ENCODE measurements at places on chromosomes 11 and 22.

DNA sequence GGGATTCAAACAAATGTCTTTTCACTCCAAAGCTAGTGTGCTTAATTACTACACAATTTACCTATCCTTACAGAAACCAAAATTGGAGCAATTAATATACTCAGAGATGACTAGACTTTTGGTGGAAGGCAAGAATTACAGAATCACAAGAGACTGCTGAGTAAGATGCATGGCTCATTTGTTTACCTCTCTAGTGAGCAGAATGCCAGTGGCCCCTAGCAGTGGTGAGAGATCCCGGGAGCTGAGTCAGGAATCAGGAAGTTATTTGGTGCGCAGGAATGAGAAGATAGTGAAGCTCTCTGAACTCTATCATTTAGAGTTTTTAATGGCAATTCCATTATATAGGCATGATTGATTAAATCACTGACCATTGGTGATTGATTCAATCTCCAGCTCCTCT lies 188.9 kb upstream of the SESN3 start:
- no peak for DNase-seq

GRCh38 chr11:122917311-122917710 lies 34.8 kb downstream of the JHY start:
- no peak for DNase-seq

DNA sequence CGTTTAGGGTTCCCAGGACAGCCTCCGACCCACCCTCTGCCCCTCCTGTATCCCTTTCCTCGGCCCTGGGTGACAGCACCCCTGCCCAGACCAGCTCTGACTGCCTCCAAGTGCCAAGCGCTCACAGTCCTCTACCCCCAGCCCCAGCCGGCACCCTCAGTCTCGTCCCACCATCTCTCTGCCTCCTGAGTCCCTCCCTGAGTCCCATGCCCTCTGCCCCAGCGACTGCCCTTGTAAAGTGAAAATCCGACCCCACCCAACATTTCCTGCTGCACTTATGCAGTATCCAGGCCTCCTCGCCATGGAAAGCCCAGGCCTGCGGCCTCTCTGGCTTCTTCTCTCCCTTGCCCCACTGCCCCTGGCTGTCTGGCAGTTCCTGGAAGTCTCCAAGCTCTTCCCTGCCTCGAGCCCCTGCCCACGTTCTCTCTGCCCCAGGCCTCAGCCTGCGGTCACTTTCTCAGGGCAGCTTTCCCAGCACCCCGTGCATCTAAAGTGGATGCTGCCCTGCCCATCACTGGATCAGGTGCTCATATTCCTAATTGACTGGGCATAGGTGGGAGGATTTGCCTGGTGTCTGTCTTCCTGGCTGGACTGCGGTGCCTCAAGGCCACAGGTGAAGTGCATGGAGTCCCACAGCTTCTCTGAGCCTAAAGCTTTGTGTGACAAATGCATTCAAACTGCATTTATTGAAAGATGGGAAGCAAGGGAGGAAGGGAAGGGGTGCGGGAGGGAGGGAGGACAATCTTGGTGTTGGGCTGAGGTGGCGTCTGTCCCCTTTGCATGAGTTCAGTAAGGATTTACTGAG lies 17.7 kb upstream of the IL2RB start:
- DNase-seq, result no peak

DNA sequence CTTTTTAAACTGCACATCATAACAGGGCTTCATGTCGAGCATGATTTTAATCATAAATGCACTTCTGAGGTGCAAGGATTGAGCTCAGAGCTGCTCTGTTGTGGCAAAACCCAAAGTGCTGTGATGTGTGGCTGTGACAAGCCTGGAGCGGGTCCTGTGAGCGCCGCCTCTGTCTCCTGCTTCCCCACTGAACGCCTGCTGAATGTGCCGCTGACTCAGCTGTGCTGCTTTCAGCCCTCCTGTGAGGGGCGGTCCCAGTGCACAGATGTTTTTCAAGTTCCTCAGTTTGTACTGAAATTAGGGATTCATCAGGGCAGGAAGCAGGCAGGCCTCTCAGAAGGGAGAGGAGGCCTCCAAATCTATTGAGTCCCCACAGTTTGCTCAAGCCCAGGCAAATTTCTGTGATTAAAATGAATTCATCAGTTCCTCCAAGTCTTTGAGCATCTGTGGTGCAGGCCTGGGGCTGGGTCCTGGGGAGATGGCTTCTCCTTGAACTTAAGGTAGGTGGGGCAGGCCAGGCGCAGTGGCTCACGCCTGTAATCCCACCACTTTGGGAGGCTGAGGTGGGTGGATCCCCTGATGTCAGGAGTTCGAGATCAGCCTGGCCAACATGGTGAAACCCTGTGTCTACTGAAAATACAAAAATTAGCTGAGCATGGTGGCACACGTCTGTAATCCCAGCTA lies 3.0 kb upstream of the GTSE1 start:
- DNase-seq, result no peak

GRCh38 chr11:28242596-28242995 lies 134.4 kb downstream of the METTL15 start:
- no peak for DNase-seq

DNA sequence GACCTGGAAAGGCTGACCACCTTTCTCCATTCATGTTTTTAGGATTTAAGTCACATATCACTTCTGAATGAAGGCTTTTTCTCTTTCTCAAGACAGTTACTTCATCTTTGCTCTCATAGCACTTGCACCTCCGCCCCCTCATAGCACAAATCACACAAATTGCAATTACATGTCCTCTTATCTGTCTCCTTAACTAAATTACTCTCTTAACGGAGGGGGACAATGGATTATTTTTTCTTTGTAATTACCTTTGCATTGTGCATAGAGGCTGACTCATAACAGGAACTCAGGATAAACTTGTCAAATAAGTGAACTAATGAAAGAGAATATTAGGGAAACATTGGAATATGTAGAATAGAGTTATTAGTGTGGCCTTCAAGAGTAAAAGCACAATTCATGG lies 94.7 kb downstream of the MUC15 start:
- no peak for DNase-seq

DNA sequence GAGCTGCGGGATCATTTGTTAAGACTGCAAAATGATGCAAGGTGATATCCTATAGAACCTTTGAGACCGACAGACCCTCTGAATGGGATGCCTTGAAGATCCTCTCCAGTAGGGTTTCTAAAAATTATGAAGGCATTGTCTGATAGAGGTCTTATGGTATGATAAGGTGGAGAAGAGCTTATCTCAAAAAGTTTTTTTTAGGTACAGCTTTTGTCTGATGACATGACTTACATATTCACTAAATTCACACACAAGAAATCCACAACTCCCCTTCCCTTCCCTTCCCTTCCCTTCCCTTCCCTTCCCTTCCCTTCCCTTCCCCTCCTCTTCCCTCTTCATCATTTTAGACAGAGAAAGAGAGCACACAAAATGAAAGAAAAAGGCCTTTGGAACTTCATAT lies 118.4 kb upstream of the CTSC start:
- DNase-seq, result no peak

- no peak for DNase-seq
These were observed 82.1 kb downstream of the CSTPP1 start for GRCh38 chr11:47018637-47019036.

GRCh38 chr11:57427727-57428082 lies 784 bp upstream of the SLC43A3 start:
- DNase-seq, result no peak

DNA sequence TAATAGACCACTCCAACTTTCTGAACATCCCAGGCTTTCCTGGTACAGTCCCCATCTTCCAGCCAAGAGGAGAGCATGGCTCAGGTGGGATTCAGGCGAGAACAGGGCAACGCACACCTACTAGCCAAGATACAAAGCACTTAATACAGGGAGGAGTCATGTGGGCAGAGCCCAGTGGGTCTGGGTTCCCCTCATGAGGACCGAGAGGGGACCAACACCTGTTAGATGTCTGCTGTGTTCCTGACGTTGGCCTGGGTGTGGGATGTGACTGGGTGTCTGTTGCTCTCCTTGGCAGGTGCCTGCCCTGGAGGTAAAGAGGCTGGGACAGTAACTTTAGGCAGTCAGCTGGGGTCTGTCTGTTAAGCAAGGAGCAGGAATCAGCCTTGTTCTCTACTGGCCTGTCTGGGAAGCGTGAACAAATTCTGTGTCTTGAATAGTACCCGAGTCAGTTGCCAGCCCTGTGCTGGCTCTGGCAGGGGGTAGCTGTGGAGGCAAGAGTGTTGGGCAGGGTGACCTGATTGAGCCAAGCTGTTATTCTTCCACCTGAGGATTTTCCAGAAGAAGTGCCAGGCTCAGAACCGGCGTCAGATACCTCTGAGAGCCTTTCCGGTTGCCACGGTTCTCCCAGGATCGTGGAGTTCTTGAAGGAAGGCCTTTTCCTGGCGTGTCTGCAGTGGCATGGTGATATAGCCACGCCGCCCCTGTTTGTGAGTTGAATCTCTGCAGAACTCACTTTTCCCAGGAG lies 56.3 kb downstream of the BCR start:
- DNase-seq, result no peak

GRCh38 chr11:116169776-116170175 lies 603.0 kb downstream of the BUD13 start:
- no peak for DNase-seq

- DNase-seq, result no peak
These were observed 854.0 kb downstream of the BRD1 start for GRCh38 chr22:48973694-48974041.

- DNase-seq, result no peak
These were observed 15.6 kb downstream of the PARVB start for GRCh38 chr22:44039566-44040171.

DNA sequence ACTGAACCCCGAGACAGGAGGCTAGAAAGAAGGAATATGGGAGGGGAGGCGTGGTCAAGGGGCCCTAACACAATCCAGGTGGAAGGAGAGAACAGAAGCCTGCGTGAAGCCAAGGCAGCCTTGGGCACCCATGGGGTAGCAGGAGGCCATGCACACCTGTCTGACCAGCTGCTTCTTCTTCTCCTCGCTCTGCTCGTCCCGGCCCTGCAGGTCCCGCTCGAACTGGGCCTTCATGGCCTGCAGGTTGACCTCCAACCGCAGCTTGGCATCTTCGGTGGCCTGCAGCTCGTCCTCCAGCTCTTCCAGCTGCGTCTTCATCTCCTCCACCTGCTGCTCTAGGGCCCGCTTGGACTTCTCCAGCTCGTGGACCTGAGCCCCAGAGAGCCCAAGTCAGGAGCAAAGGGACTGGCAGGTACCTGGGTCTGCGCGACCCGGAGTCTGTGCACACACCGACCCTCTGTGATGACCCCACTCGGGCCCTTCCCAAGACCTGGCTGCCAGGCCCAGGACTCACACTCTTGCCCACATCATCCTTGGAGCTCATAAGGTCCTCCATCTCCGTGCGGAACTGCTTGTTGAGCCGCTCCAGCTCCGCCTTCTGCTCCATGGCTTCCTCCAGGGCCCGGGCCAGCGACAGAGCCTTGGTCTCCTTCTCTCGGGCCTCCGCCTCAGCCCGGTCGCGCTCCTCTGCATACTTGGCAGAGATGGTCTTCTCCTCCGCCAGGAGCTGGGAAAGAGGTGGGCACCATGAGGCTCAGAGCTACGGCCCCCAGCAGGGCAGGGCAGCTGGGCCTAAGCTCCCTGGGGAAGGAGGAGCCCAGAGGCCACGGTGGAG lies 35.9 kb downstream of the APOL1 start:
- no peak for DNase-seq

GRCh38 chr11:87351676-87352075 lies 313.9 kb downstream of the TMEM135 start:
- no peak for DNase-seq

GRCh38 chr11:123065621-123066020 lies 3.7 kb upstream of the HSPA8 start:
- DNase-seq, result no peak

- DNase-seq, result no peak
These were observed 74.7 kb downstream of the NARS2 start for GRCh38 chr11:78499971-78500370.

GRCh38 chr22:39530692-39531331 lies 1.7 kb downstream of the RPS19BP1 start:
- no peak for DNase-seq

DNA sequence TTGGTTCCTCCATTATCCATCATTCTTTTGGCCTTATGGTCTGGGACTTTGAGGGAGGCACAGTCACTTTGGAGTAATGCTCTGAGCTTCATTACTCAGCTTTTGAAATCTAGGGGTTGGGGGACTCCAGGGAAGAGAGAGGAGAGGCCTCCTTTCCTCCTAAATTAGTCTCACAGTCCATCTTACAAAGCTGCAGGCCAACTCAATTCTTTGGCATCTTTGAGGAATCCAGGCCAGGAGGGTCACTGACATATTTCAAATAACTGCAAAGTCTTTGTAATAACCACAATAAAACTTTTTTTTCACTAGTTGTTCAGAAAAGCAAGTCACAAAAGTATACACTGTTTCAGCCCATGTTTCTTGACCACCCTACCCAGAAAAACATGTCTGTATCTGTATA lies 73.3 kb upstream of the FAR1 start:
- no peak for DNase-seq

- DNase-seq, result peak; percentile 69
These were observed 81.6 kb downstream of the CCDC81 start for GRCh38 chr11:86456075-86456939.

DNA sequence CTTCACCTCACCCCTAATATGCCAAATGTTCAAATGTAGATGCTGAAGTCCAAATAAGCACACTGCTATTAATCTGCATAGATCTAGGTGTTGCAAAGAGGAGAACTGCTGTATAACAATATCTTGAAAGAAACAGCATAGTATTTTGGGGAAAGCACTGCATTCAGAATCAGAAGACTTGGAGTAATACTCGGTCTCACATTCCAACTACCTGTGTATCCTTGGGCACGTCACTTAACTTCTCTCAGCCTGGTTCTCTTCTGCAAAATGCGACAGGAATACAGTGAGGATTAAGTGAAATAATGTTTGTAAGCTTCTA lies 332 bp upstream of the HMGXB4 start:
- DNase-seq, result no peak

GRCh38 chr11:88179141-88179540 lies 3.9 kb upstream of the RAB38 start:
- no peak for DNase-seq

GRCh38 chr11:123822032-123822431 lies 15.9 kb upstream of the OR6M1 start:
- no peak for DNase-seq

DNA sequence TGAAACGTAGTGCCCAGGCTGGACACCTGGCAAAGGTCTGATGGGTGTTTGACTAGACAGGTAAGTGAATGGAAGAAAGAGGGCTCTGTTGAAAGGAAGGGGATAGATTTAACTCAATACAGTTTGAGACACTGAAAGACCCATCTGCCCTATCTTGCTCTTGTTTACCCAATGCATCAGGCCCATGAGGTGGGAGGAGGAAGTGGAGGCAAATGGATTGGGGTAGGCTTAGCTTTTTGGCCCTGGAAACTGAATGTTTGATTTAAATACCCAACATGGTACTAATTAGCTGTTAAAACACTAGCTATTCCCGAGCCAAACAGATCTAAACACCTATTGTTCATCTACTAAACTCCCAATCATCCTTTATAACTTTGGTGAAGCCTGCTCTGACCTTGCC lies 3.5 kb upstream of the UVRAG start:
- DNase-seq, result no peak

Data from stimulated activated CD8-positive, alpha-beta memory T cell treated with anti-CD3 and anti-CD28 coated beads, Interleukin-2, amount 100 ng/mL, for 48 hours (primary cell).